ENCODE measurements at places on chromosomes 7 and 10.

DNA sequence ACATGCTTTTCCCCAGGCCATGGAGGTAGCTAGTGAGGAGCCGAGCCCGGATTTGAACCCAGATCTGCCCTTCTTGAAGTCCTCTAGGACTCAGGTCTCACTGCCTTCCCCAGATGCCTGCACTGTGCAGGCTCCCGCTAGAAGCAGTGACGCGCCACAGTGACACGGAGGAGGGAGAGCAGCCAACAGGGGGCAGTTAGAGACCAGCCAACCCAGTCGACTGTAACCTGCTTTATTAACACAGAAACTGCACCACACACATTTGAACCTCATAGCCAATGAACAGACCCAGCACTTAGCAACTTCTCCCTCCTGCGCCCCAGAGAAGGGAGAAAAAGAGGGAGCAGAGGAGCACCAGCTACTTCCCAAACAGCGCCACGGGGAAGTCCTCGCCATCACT, 27.4 kb downstream of the PILRA start:
- DNase-seq, result peak; percentile 72

DNA sequence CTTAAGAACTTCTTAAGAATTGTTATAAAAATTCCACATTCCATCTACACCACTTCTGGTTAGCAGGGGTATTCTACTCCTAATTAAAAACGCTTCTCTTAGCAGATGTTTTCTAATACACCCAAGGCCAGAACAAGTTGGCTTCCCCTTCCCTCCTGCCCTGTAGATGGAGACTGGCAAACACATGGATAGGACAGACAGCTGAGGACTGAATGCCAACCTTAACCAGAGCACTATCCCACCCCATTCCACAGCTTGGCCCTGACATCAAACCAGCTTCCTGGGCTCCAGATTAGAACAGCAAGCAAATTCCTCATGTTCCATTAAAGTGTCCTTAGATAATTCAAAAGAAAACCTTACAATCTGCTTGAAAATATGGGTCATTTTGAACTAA, 56.6 kb upstream of the IL6 start:
- no peak for DNase-seq

DNA sequence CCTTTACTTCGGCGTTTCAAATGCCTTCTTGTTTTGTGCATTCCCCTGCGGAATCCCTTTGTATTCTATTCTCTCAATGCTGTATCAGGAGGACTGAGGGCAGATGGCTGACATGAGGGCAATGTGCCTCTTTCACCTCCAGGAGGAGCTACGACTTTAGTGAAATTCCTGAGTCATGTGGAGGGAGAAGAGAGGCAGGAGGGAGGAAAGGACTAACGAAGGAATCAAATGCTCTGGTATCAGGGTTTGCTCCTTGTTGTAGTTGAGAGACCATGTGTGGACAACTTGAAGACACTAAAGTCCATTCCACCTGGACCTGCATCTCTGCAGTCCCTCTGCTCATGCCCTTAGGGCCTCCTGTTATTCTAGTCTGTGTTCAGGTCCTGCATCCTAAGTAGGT, 40.2 kb upstream of the PRSS58 start:
- DNase-seq, result peak; percentile 88

GRCh38 chr7:154777023-154777422, 225.9 kb downstream of the PAXIP1 start:
- DNase-seq, result no peak

- peak; percentile 93 for DNase-seq
Observed at GRCh38 chr7:25093268-25093826, 31.7 kb downstream of the CYCS start.

DNA sequence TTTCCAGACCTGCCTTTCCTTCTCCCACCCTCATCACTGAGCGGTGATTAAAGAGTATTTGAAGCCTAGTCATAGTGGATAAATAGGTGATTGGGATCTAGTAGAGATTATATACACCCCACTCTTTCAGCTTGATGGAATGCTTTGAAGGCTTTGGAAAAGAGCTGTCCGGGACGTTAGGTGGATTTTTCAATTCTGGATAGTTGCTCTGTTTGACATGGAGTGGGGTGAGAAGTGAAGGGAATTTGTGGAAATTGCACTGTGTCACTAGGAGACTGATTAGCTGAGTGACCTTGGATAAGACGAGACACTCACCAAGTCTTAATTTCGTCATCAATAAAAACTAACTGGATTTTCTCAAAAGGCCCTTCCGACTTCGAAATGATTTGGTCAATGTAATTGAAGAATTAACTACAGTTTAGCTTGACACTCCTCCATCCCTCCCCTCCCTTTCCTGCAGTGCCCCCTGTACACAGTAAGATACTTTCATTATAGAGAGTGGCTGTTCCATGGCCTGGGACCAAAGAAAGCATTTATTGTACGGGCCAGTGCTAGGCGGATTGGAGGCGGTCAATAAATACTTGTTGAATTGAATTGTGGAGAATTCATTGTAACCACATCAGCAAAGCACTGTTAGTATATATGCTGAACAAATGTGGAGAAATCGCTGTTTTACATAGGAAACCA, 962 bp downstream of the ZKSCAN1 start:
- DNase-seq, result no peak

DNA sequence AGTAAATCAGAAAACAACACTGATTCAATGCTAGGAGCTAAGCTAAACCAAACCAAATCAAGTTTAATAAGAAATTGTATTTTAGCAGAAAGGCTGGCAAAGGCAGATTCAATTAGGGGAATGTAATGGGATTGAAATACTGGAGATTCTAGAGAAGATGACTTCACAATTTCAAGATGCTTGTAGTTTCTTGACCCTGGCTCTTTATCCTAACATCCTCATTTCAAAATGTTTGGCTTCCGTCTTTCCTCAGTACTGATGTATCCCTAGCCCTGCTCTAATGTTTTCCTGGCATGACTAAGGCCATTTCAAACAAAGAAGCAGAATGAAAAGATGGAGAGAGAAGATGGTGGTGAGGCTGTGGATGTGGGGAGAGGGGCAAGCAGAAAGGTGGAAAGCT, 2.7 kb upstream of the JCAD start:
- DNase-seq, result no peak

Data from GM23338 (cell line).